Hepatic stellate cell (primary cell): ENCODE measurements at places on chromosomes 6 and 20.
A peak's percentile ranks its signal among the peaks of the same experiment; 100 is the strongest.

DNA sequence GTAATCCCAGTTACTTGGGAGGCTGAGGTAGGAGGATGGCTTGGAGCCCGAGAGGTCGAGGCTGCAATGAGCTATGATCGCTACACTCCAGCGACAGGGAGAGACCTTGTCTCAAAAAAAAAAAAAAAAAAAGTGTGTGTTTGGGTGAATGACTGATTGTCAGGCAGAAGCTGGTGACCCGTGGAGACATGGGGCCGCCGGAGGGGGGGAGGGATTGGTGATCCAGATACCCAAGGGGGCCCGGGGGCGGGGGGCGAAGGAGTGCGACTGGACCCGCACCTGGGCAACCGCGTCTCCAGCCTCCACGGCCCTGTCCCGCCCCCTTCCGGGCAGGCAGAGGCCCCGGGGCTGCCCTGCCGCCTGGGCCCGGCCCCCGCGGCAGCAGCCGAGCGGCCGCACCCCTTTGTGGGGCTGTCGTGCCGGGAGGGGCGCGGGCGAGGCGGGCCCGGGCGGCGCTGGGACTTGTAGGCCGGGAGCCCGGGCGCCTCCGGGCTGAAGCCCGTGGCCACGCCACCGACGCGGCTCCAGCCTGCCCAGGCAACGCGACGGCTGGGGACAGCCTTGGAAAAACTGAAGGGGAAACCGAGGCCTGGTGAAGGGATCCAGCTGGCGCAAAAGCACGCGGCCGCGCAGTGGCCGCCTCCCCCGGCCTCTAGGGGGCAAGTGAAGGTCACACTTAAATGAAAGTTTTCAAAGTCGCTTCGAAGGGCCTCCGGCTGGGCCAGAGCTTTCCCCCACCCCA is 2.1 kb upstream of the RBM38 start:
- peak; percentile 60 for DNase-seq

DNA sequence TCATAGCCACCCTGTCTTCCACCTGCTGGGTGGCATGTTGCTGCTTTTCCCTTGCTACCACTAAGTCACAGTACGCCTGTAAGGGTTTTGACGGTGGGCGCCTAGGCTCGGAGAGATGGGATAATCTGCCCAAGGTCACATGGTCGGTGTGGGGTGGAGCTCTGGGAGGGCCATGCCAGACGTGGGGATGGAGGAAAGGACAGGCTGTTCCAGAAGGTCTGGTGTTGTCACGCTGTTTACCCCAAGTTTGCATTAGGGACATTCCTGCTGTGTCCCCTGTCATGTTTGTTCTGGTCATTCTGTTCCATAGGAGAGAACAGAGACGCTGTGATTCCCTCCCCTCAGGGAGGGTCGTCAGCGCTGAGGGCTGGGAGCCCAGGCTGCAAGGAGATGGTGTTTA is 16.1 kb downstream of the IP6K3 start:
- DNase-seq: no peak

DNA sequence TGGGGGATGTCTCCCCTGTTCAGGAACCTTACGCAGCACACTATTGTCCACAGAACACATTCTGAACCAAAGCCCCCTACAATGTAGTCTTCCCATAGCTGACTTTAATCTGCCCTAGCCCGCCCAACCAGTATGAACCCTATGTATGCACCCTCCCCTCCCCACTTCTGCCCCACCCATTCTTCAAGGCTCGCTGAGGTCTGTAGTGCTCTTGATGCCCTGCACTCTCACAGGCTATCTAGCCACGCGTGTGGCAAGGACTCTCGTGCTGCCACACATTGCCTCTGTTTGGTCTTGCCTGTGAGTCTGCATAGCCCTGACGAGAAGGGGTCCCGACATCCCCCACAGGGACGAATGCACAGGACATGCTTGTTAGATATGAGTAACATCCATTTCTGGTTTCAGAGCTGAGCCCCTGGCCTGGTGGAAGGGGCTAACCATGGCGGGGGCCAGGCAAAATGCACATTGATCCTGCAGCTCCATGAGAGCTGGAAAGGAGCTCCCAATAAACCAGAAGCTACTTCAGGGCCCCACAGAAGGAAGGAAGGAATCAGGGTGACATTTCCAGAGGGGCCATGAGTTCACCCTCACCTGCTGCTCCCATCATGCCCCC is 22.6 kb downstream of the MOCS1 start:
- DNase-seq: no peak

DNA sequence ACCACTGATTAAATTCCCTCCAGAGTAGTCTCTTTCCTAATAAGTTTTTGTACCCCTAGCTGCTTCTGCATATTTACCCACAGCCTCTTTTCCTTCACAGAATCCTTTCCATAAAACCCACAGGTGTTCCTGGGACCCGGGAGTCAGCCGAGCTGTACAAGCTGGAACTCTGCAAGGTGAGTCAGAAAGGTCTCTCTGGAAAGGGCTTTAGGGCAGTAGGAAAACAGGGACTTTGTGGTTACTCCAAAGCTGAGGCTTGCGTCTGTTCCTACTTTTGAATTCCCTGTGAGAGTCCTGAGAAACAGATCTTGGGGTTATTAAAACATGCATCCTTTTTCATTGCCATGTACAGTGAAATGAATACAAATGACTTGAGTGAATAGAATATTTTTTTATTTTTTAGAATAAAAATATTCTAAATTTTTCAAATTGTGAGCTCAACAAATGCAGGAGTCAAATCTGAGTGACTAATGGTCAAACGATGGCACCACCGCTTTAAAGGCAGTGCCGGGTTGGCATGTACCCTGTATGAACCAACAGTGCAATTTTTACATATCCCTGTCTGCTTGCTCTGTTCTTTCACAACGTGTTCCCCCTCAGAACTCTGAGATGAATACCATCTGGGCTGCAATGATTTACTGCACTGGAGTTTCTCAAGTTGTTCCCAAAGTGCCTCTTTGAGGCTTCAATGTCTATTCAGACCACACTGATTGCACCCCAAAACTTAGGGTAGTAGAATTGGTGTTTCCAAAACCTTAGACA is 78.4 kb downstream of the GFRAL start:
- no peak for DNase-seq

- no peak for DNase-seq
Observed at GRCh38 chr6:168139121-168139520, 60.1 kb upstream of the FRMD1 start.

DNA sequence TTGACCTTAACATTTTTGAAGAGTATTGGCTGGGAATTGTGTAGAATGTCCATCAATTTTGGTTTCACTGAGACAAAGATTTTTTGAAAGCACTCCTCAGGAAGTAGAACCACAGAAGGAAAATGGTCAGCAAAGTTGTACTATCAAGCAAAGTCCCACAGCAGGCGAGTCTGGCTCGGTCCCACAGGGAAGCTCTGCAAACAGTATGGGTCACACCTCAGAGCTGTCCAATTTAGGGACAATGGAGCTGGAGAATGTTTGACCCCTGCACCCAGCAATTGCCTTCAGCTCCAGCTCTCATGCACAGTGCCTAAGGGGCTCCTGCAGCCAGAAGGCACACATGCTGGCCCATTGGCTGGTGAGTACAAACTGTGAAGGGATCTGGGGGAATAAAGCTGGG is 147.0 kb downstream of the MAFB start:
- no peak for DNase-seq

- no peak for DNase-seq
Observed at GRCh38 chr20:51627586-51627985, 85.1 kb upstream of the NFATC2 start.

DNA sequence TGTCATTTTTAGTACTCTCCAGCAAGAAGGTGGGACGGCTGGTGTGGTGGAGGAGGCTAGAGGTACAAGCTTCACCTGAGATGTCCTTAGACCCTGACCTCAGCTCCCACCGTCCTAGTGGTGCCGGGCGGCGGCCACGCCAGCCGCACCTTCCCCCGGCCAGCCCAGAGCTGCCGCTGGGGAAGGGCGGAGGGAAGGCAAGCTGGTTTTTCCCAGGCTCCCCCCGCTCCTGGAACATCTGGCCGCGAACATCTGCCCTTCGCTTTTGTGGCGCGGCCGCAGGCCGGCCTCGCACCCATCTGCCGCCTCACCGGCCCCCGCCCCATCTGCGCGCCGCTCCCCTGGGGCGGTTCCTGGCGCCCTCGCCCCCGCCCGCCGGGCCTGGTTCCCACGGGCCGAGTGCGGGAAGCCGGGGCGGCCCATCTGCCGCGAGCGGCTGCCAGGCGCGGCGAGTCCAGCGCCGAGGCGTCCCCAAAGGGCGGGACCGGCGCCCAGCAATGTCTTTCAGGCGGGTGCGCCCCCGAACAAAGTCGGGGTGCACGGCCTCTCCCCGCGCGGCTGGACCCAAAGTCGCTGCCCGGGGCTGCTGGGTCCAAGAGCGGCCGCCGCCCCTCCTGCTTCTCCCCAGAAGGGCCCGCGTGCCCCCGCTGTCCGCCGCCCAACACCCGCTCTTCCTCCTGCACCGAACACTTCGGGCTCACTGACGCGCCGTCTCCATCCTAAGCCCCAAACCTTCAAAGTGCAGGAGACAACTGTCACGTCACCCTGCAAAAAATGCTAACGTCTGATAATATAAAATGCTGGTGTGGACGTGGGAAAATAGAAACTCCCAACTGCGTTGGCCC is 17.3 kb upstream of the ID1 start:
- no peak for DNase-seq

- no peak for DNase-seq
Observed at GRCh38 chr20:63974402-63975200, 4.8 kb downstream of the SAMD10 start.

DNA sequence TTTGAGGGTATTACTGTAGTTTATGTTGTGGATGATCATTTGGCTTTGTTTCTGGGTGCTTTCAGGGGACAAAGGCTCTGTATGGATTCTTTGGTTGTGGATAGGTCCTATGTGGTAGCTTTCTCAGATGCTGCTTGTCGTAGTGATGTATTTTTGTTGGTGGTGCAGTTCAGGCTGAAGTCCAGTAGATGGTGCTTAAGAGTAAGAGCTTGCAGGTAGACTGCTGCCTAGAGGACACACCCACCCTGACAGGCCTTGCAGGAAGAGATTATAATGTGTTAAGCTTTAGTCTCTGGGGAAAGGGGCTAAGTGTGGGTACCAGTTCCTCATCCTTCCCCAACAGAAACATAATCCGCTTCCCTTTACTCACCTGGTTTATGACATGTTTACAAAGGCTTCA is 62.6 kb upstream of the ADGRB3 start:
- no peak for DNase-seq

- DNase-seq: no peak
Observed at GRCh38 chr6:131205481-131206244, 70.4 kb downstream of the AKAP7 start.

GRCh38 chr6:37288247-37288646 is 30.3 kb upstream of the TMEM217 start:
- DNase-seq: no peak

- no peak for DNase-seq
Observed at GRCh38 chr6:25370178-25371036, 91.2 kb downstream of the CARMIL1 start.

DNA sequence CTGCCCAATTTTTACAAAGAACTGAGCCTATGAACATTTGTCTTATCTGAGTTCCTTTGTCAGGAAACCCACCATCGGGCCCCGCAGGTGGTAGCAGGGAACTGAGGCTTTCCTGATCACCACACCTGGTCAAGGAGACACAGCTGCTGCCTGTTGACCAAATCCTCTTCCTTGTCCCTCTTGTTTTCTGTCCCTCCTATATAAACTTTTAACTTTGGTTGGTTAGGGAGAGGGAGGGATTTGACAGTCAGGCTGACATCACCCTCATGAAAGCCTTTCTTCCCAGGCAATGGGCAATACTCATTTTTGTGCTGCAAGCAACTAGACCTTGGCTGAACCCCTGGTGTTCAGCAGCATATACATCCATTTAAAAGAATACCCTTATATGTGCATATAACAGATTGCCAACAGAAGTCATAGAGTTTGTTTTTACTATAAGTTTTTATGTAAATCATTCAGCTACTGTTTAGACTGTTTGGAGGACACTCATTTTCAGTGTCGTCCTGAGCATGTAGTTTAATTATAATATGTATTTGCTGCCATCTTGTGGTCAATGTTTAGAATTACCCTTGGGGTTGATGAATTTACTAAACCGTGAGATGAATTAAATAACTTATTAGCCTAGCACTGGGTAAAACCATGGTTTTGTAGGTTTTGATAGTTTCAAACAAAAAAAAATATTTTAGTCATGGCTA is 17.0 kb downstream of the CRISP1 start:
- peak; percentile 4 for DNase-seq

- DNase-seq: no peak
Observed at GRCh38 chr6:48490658-48491057, 379.7 kb upstream of the PTCHD4 start.

DNA sequence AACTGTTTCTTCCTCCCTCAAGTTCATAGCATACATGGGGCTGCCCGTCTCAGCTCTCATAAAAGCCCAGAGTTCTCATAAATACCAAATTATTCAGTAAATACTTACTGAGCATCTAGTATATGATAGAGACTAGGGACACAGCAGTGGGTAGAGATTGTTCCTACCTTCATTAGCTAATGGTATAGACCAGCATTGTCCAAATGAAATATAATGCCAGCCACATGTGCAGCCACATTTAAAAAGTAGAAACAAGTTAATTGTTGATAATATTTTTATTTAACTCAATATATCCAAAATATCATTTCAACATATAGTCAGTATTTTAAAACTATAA is 1.2 kb downstream of the TTLL9 start:
- no peak for DNase-seq

- DNase-seq: no peak
Observed at GRCh38 chr6:113971741-113972140, 793 bp upstream of the HDAC2 start.

DNA sequence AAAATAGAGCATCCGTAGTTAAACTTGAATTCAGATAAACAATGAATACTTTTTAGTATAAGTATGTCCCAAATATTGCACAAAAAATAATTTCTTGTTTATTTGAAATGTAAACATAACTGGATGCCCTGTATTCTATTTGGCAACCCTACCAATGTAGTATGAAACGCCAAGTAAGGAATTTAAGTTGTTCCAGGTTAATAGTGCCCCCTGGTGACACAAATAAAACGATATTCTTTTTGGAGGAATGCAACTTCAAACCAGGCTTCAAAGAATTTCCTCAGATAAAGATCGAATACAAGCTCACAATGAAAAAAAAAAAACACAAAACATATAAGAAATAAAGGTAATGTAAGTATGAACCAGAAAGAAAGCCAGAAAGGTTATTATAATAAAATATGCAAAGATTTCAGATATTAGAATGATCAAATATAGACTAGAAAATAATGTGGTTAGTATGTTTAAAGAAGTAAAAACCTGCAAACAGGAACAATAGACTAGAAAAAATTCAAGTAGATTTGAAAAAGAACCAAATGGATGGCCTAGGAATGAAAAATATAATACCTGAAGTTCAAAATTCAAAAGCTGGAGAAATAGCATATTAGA is 18.4 kb upstream of the AKAP7 start:
- DNase-seq: no peak

DNA sequence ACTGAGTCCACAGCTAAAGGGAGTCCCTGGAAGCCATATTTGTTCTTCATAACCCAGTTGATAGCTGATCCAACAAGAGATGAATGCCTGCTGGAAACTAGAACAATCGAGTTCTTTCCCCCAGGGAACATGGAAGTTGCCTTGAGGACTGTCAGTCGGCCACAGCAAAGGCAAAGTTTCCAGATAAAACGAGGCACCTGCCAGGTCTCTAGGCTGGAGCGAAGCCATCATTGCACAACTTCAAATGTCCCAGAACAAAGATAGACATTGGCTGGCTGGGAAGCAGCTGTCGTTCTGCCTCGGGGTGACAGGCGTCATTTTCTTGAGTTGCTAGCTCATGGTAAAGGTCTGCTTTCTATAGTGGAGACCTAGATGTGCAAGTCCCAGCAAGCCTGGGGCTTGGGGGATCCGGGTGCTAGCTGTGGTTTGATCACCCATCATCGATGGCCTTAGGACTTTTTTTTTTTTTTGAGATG is 184.4 kb upstream of the ZNF217 start:
- DNase-seq: no peak
